OCI-M1 (cell line): ENCODE measurements at places on chromosomes 3 and 15.

GRCh38 chr15:64949383-64950186, 37.9 kb downstream of the ANKDD1A start:
- DNase-seq = no peak

DNA sequence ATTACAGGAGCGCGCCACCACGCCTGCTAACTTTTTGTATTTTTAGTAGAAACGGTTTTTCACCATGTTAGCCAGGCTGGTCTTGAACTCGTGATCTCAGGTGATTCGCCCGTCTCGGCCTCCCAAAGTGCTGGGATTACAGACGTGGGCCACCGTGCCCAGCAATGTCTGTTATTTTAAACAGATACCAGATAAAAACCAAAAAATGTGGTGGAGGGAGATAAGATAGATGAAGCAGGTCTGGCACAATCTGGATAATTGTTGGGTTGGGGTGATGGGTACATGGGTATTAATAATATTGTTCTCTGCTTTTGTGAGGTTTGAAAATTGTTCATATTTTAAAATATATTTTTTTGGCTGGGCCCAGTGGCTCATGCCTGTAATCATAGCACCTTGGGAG, 4.7 kb downstream of the RNF111 start:
- no peak for DNase-seq

DNA sequence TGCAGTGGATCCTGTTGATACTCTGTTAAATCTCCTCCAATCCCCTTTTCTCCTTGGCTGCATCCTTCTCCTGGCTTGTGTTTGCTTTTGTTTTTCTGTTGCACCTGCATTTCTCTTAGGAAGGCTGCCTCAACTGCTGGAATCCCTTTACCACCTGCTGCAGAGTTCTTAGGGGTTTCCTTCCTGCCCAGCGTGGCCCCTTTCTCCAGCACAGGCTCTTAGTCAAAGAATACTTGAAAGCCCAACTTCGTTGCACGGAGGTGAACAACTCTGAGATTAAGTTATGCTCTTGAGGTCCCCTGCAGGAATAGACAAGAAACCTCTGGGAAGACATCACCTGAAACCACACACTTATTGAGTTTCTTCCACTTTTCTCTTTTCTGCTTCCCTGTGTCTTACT, 121.6 kb upstream of the GRM7 start:
- DNase-seq = no peak

DNA sequence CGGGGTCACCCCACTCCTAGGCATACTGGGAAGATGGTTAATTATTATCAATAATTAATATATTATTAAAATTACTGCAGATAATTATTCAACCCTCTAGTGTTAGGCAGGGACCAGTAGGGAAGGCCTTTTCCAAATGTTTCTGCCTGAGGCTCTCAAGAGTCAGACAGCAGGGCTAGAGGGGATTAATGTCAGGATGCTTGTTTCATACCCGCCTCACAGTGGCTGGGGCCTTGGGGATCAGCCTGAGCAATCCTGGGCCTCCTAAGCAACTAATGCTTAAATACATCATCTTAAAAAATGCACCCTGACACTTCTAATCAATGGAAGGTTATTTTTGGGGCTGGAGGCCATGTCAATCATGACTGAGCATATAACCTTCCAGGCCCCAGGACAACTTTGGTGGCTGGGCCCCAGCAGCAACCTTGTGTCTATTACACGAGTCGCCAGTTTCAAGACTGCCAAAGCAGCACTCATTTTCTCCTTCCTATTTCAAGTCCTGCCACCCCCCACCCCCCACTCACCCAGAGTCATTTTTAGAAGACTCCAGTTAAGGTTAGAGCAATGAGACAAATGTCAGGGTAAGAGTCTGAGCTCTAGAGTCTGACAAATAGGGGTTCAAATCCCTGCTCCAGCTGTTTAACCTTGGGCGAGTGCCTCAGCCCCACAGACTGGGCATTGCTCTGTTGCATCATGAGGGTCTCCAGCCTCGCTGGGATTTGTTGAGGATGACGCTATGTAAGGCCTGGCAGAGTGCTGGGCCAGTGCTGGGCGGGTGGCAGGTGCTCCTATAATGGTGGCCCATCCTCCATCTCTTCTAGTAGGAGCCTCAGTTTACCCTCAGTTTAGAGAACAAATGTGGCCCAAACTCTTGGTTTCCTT, 6.1 kb downstream of the AMOTL2 start:
- no peak for DNase-seq

DNA sequence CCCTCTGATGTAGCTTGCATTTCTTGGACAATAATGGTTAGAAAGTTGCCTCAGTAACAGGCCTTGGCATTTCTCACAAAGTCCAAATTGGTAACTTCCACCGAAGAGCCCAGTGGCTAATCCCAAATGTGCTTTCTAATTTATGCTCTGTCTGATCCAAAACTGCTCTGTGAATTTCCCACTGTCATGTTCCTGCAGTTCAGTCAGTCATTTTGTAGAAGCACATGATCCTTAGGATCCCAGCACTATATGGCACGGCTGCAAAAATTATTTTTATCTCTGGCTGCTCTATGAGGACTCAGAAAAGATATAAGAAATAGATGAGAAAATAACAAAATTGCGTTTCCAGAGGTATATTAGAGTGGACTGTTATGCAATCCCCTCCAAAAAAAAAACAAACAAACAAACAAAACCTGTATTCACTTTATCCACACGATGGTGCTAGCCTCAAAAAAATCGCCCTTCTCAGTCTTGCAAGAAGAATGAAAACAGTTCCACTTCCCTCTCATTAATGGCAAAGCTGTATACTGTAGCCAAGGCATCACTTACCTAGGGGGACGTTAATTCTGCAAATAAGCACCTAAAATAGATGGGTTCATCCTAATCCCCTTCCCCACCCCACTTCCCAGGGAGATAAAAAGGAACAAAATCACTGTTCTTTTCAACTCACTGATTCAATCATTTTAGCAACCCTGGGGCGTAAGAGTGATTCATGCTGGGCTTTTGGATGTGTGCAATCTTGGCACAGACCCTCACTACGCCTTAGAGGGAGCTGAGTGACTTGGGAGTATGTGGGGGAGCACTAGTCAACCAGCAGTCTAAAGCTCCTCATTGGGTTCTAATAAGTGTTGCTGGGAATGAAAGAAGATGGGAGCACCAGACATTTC, 61.3 kb downstream of the TMCO5A start:
- peak; percentile 58 for DNase-seq

GRCh38 chr15:78347586-78348543, 7.7 kb downstream of the CRABP1 start:
- no peak for DNase-seq

DNA sequence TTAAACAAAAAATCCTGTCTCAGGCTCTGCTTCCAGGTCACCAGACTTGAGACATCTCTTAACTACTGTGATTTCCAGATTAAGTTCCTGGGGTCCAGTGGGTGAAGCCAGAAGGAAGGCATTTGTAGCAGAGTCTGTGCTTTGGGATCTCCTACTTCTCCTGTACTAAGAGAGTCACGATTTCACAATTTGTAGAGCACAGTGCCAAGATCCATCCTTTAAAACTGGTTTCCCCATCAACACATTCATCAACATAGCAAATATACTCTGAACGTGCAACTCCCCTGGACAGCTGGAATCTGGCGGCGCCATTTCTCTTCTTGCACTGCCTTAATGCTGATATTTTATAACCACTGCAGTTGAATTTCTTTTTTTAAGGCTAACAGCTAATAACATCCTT, 33.2 kb downstream of the CDCP1 start:
- peak; percentile 44 for DNase-seq

- DNase-seq = peak; percentile 86
These were observed 12.2 kb downstream of the ALG1L2 start for GRCh38 chr3:130093741-130094391.

DNA sequence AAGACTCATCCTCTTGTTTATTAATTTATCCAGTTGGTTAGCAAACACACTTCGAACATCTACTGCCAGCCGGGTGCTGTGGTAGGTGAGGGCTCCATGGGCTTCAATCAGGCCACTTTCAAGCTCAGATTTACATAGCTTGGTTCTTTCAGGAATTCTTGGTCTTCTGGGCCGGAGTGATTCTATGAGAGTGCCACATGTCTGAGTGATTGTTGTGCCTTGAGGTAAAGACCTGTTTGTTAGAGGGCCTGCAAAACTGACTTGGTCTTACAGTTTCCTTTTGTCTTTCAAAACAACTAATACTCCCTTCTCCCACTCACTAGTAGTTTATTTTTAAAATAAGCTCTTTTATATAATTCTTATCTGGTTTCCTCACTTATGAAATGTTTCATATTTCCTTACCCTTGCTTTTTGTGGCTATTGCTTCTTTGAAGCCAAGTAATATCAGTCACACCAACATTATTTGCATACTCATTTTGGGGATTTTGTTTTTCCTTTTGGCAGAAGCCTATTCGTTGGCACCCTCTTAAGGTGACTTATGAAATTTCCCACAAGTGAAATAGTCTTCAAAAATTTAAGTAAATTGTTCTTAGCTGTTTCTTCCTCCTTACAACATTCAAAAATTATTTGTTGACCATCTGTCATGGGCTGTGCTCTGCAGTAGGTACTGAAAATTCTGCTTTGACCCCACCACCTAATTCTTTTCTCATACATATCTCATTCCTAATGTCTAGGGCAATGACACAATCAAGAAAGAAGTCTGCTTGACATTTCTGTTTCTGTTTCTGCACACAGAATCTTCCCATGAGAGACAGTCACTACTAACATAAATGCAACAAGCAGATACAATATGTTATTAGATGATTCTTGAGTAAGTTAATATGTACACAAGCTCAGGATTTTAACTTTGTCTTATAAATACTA, 120.2 kb downstream of the LRRC28 start:
- DNase-seq = peak; percentile 37

GRCh38 chr15:41981371-41982132, 9.2 kb upstream of the EHD4 start:
- DNase-seq = peak; percentile 4

DNA sequence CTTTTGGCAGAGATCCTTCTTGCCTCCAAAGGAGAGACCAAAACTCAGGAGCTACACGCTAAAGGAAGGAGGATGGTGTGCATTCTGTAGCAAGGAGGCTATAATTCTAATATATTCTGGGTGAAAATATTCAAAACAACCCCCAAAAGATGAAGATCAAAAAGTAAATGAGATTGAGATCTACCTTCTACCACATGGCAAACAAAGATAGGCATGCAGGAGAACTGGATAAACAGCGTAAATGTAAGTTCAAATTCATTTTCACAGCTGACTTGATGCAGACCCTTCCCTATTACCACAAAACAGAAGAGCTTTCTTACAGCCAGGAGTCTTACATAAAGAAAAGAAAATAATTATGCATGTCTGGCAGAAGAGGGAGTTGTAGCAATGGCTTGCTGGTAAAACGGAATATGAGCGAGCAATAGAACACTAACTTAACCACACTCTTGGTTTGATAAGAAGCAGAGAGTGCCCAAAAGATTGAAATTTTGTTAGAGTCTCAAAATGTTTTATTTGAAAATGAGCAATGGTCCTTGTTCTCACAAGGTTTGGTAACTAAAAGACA, 272.7 kb downstream of the MECOM start:
- peak; percentile 67 for DNase-seq
